Activated CD4-positive, CD25-positive, alpha-beta regulatory T cell (primary cell): ENCODE measurements at places on chromosomes 3 and 15.

- no peak for DNase-seq
Observed at GRCh38 chr15:42483677-42484076, 7.3 kb downstream of the ZNF106 start.

DNA sequence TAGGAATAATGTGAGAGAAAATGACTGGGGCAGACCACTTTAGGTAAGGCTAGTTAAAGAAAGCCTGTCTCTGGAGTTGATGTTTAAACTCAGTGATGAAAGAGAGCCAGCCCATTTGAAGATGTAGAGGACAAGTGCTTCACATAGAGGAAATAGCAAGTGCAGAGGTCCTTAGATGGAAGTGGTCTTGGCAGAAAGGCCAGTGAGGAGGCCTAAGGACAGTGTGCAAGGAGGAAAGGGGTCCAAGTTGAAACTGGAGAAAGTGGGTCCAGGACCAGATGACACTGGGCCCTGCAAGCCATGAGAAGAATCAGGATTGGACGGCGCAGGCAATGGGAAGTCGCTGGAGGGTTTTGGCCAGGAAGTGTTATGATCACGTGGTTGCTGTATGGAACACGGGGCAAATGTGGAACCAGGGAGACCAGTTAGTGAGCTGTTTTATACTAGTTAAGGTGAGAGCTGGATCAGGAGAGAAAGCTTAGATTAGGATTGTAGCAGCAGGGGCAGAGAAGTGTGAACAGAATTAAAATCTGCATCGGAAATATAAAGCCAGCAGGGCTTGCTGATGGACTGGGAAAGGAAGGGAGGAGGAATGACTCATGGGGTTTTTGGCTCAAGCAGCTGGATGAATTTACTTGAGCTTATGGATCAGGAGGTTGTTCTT, 48.0 kb upstream of the SCAANT1 start:
- no peak for DNase-seq

DNA sequence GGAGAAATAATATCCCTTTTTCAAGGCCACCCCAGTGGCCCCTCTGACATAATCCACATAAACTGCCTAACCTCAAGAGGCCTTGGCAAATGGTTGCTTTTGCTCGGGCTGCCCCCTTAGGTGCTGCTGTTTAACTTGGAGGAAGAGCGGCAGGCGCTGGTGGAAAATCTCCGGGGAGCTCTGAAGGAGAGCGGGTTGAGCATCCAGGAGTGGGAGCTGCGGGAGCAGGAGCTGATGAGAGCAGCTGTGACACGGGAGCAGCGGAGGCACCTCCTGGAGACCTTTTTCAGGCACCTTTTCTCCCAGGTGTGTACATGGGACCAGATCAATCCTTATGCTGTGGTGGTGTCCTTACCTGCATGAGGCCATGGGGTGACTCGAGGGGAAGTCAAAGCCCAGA, 15.0 kb downstream of the DUOX1 start:
- DNase-seq = no peak

DNA sequence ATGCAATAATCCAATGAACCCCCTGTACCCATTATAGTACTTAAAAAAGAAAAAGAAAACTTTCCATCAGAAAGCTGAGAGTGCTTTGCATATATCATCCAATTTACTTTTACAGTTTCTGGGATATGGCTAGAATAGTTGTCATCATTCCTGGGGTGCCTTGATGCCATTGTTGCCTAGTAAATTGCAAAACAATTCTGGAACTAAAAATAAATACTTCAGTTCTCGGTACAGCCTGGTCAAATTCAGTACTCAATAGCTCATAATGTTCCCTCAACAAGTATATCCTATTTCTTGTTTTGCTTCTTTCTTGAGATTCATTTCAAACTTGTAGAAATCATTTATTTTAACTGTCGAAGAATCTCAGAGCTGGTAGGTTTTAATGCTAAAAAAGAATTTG, 334.7 kb upstream of the MDFIC2 start:
- no peak for DNase-seq

DNA sequence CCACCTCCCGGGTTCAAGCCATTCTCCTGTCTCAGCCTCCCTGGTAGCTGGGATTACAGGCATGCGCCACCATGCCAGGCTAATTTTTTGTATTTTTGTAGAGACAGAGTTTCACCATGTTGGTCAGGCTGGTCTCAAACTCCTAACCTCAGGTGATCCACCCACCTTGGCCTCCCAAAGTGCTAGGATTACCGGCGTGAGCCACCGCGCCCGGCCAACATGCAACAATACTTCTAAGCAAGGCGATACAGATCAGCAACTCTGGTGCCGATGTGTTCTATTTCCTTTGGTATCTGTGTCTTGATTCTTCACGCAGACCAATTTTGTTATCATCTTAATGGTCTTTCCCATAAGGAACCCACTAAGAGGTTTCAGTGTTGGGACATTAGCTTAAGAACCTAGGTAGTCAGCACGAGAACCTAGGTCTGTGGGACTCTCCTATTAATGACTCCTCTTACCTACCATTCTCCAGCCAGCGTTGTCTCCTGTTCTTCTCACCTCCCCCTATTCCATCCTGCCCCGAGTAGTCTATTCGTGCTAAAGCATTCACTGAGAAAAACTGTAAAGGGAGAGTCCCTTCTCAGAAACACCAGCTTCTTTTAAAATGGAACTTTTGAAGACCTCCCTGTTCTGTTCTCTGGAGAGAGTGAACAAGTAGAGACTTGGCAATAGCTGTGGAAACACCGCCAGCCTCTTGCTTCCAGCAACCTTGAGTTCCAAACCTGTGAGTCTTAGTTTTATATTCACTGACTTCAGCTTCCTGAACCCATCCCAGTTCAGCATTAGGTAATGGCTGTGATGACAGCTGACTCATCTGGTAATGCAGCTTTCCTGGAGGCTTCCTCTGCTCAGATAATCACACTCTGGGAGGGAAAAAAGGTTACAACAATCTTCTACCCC, 61.2 kb downstream of the TSC22D2 start:
- no peak for DNase-seq

GRCh38 chr3:190883973-190884832, 21.7 kb upstream of the GMNC start:
- DNase-seq = no peak

- DNase-seq = no peak
Observed at GRCh38 chr3:69248436-69248835, 126.0 kb upstream of the LMOD3 start.
